ENCODE measurements at places on chromosomes 16 and 17.

DNA sequence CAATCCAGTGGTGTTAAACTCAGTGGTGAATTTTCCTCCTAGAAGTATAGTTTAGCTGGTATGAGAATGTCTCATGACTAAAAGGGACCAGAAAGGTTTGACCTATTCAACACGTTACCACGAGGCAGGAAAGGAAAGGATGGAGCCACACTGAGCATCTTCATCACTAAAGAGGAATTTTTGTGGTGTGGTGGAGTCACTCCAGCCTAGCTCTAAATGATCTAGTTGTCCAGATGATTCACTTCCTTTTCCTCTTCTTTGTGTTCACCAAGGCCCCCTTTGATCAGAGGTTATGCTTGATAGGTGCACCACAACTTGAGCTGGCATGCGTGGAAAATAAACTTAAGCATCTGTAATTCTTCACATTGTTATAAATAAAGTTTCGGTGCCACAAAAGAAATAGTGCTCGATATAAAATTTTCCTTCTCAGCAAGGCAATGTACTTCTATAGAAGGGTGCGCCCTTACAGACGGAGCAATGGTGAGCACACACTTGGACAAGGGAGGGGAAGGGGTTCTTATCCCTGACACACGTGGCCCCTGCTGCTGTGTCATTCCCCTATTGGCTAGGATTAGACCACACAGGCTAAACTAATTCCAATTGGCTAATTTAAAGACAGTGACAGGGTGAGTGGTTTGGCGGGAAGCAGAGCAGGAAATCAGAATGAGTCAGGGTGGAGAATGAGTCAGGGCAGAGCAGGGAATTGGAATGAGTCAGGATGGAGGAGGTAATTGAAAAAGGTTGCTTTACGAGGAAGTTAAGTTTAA lies 254.6 kb downstream of the HS3ST3A1 start:
- DNase-seq = peak; percentile 29

GRCh38 chr17:78769196-78769773 lies 12.8 kb downstream of the CYTH1 start:
- DNase-seq = no peak

DNA sequence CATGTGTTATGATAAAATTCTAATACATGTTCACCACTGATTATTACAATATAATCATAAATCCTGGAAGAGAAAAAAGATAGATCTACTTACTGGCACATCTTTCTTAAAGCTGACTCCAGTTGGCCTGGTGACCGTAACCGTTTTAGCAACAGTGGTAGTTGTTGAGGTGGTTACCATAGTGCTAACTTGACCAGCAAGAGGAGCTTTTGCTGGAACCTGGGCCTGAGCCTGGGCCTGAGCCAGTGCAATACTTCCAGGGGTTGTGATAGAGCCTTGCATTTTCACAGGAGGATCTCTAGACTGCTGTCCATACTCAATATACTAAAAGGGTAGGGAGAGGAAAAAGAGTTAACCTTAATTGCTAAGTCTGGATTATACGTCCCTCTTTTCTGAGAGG lies 36.2 kb downstream of the SETD6 start:
- no peak for DNase-seq

GRCh38 chr16:31192856-31193642 lies 9.5 kb downstream of the PYCARD start:
- DNase-seq = no peak

DNA sequence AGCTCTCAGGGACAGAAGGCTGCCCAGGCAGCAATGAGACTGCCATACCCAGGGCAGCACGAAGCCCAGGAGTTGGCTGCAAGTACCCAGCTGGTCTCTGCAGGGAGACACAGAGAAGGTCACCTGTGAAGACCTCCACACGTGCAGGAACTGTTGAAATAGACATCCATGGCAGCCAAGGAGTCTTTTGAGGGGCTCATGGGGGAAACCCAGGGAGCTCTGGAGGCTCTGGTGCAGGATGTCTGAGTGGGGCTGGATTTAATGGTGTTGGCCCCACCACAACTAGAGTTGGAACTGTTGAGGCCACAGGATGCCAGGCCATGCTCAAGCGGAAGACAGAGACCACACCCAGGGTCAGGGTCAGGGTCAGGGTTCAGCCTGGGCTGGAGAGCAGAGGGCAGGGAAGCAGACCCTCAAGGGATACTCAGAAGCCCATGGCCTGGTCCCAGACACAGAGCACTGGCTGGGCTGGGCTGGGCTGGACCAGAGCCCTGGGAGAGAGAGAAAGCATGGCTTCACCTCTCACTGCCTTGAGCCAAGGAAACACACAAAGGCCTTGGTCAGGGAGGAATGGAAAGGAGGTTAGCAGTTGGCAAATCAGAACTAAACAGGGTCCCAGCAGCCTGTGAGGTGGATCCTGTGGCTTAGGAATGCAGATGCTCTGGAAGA lies 21.4 kb downstream of the PITPNM3 start:
- DNase-seq = no peak

- no peak for DNase-seq
Measured at GRCh38 chr16:54694651-54695050, 236.0 kb upstream of the IRX5 start.

DNA sequence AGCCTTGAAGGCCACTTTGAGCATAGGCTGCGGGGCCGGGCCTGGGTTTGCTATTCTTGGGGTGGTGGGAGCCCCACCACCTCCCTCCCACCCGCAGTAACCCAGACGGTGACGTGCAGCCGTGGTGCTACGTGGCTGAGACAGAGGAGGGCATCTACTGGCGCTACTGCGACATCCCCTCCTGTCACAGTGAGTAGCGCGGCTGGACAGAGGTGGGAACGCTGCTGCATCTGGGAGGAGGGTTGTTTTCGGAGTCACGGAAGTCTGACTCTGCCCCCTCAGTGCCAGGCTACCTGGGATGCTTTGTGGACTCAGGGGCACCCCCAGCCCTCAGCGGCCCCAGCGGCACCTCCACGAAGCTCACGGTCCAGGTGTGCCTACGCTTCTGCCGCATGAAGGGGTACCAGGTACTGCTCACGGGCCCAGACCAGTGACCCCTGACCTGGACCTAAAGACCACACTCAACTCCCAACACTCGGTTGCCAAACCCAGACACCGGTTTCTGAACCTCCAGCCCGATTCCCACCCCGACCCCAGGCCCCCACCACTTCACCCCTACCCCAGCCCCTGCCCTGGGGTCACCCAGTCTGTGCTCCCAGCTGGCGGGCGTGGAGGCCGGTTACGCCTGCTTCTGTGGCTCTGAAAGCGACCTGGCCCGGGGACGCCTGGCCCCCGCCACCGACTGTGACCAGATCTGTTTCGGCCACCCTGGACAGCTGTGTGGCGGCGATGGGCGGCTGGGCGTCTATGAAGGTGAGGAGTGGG lies 2.1 kb downstream of the KREMEN2 start:
- no peak for DNase-seq

- no peak for DNase-seq
Measured at GRCh38 chr17:59038734-59039133, 67.9 kb downstream of the TRIM37 start.

DNA sequence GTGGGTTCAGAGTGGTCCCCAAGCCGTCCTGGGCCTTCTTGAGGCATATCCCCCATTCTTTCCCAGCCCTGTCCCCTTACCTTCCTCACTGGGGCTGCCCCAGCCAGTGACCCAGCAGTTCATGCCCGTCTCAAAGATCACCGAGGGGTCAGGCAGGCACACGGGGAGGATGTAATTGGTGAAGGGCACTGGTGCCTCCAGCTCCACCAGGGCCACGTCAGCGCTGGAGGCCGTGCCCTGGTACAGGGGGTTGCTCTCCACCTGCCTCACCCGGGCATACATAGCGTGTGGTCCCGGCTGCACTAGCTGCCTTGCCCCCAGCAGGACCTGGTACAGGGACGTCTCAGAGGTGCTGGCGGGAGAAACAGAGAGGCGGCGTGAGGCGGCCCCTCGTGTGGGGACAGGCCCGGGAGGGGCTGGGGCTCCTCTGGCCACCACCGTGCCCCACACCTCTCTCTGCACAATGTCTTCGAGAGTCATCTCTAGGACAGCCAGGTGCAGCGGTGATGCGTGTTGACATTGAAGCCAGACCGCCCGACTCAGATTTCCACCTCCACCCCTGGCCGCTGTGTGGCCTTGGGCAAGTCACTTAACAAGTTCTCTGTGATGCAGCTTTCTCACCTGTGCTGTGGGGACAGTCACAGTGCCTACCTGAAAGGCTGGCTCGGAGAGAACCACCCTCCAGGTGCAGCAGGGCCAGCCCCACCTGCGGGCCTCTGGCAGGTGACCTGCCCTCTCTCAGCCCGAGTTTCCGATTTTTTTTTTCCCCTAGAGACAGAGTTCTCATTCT lies 5.8 kb downstream of the PRSS27 start:
- no peak for DNase-seq
